ENCODE measurements at places on chromosomes 4 and X. TPM values are rescaled to one million over a fixed set of nuclear protein-coding genes. Genes with fewer than 3 reads are reported as not detected.

DNA sequence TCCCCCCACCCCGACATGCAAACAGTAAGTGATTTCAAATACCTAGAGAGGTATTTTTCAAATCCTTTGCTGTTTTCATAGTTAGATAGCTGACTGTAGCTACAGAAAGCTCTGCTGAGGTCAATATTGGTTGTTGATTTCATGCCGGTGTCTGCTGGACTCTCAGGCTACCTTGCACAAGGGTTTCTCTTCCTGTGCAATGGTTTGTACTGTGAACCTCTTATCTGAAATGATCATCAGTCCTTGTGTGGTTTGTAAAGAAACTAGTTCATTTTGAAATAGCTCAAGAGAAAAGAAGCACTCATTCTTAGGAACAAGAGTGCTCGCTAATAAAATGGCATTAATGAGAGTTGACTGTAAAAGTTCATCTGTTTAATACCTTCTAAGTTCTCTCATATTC lies 2.1 kb downstream of the MTM1 start:
- no peak overlapping the region for H3K27ac ChIP-seq
- no peaks in the 10 kb centered on the region for H3K36me3 ChIP-seq
- DNase-seq: no peak
- peaks cover 6% of the 10 kb centered on the region for H3K4me1 ChIP-seq
- no peak overlapping the region for H3K4me3 ChIP-seq

GRCh38 chr4:187364401-187364800 lies 631.2 kb upstream of the ZFP42 start:
- H3K27ac ChIP-seq: no peak overlapping the region
- no peaks in the 10 kb centered on the region for H3K4me1 ChIP-seq
- no peaks in the 10 kb centered on the region for H3K36me3 ChIP-seq
- DNase-seq: no peak

GRCh38 chrX:644304-645281 lies 14.0 kb downstream of the SHOX start:
- no peaks in the 10 kb centered on the region for H3K4me1 ChIP-seq
- no peak overlapping the region for H3K4me3 ChIP-seq
- DNase-seq: peak; percentile 84
- no peaks in the 10 kb centered on the region for H3K27me3 ChIP-seq

DNA sequence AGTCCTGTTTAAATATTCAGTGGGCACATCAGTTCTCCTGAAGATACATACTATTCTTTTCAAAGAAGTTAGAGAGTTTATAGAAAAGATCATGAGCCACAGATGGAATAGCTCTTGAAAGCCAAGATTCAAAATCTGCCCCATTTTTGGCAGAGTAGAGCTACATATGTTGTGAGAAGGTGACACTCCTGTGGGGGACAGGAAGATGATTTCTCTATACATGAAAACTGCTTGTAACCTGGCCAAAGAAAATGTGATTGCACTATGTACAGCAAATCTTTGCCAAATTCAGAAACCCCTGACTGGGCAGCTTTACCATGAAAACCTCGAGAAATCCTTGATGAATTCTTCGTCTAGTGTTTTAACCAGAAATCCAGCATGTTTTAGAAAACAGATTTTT lies 44.9 kb downstream of the GPM6A start:
- DNase-seq: peak; percentile 35
- no peaks in the 10 kb centered on the region for H3K27me3 ChIP-seq
- no peak overlapping the region for H3K4me3 ChIP-seq
- no peaks in the 10 kb centered on the region for H3K36me3 ChIP-seq

CENPVL1 gene
- not detected for total RNA-seq

MAGEA6 gene
- not detected for total RNA-seq

FAM47A gene
- not detected for total RNA-seq

DNA sequence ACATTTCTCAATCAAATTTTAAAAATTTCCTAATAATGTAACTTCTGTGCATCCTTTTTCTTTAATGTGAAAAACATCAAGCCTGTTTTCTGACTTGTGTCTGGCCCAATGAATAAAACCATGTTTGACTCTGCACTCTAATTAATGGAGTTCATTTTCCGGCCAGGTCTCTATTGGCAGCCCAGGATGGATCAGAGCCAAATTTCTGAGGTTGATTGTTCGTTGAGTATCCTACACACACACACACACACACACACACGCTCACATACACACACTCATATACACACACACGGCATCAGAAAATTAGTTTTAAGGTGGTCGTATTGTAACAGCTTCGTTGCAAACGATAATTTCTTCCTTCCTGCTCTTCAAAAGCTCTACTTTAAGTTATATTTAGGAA lies 28.9 kb upstream of the TLL1 start:
- H3K27me3 ChIP-seq: no peaks in the 10 kb centered on the region
- H3K4me3 ChIP-seq: no peak overlapping the region
- no peaks in the 10 kb centered on the region for H3K4me1 ChIP-seq
- no peaks in the 10 kb centered on the region for H3K36me3 ChIP-seq
- H3K27ac ChIP-seq: no peak overlapping the region

GRCh38 chr4:25760518-25761157 lies 102.2 kb downstream of the SEL1L3 start:
- no peak for DNase-seq
- H3K4me3 ChIP-seq: no peak overlapping the region
- H3K4me1 ChIP-seq: no peaks in the 10 kb centered on the region
- peaks cover 47% of the 10 kb centered on the region for H3K36me3 ChIP-seq
- H3K27me3 ChIP-seq: no peaks in the 10 kb centered on the region

GRCh38 chrX:16699389-16699788 lies 13.1 kb downstream of the CTPS2 start:
- no peaks in the 10 kb centered on the region for H3K4me1 ChIP-seq
- no peak for DNase-seq
- H3K27ac ChIP-seq: no peak overlapping the region
- H3K27me3 ChIP-seq: no peaks in the 10 kb centered on the region

CD99L2 gene
- total RNA-seq: 79.9 TPM

DNA sequence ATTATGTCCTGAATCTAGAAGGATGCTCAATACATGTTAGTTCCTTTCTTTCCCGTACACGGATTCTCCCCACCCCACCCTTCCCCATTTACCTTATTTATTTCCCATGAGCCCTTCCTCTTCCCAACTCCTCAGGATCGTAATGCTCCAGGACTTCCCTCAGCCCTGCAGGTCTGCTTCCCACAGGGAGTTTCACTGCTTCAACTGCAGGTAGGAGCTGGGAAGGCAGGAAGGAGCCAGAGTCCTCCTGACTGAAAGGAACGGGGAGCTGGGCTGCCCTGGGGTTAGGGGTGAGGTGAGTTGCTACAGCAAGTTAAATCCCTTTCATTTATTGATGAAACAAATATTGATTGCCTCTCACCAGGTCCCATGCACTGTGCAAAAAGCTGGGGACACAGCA lies 33.2 kb downstream of the SAT1 start:
- no peaks in the 10 kb centered on the region for H3K36me3 ChIP-seq
- no peak overlapping the region for H3K4me3 ChIP-seq
- no peak overlapping the region for H3K27ac ChIP-seq
- no peaks in the 10 kb centered on the region for H3K4me1 ChIP-seq
- DNase-seq: no peak
- no peaks in the 10 kb centered on the region for H3K27me3 ChIP-seq

ABCD1 gene
- 16.3 TPM for total RNA-seq

DNA sequence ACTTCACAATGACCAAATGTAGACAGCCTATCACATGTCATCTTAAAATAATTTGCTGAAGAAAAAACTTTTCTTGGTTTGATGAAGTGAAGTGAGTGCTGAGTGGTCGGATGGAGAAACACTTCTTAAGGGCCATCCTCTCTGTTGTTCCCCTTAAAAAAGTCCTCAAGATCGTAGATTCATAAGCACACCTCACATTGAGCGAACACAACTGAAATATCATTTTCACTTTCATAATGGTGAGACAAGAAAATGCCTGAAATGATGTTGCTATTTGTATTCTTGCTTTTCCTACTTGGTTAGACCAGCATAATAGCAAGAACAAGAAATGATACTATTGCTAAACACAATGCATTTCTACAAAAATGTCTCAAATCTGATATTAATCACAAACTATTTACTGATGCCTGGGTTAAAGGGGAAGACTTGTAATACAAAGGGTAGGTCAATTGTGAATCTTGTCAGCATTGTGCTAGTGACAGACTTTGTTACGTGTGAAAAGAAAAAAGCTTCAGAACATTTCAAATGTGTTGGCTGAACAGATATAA lies 305.6 kb upstream of the NR3C2 start:
- no peak for DNase-seq
- no peak overlapping the region for H3K4me3 ChIP-seq
- no peak overlapping the region for H3K27ac ChIP-seq
- H3K27me3 ChIP-seq: no peaks in the 10 kb centered on the region
- H3K4me1 ChIP-seq: no peaks in the 10 kb centered on the region

- H3K4me3 ChIP-seq: no peak overlapping the region
- no peak overlapping the region for H3K27ac ChIP-seq
- H3K4me1 ChIP-seq: no peaks in the 10 kb centered on the region
- DNase-seq: no peak
- H3K36me3 ChIP-seq: no peaks in the 10 kb centered on the region
Observed at GRCh38 chr4:111108153-111108552, 485.3 kb upstream of the PITX2 start.

PGAM4 gene
- total RNA-seq: not detected

HMX1 gene
- not detected for total RNA-seq

CHRDL1 gene
- total RNA-seq: 25.9 TPM

DNA sequence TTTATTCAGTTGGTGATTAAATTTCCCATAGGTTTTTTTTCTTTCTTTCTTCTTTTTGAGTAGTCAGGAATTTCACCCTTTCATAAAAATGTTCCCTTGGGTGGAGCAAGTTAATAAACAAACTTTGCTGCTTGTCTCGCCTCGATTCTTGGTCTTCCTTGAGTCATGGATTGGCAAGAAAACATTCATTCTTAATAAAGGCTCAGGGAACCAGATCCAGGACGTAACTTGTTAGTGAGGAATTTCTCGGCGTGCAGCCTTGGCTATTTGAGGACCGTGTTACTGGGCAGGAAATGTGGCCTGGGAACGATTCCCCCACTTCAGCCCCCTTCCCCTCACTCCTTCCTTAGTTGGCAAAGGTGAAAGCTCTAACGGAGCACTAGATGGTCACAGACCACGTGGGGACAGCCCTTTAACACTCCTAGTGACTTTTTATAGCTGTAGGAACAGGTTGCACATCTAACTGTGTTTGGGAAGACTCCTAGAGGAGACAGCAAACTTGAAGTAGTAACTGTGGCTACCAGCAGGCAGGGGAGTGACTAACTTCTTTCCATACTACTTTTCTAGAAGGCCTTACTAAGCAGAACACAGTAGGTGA lies 106.8 kb downstream of the UCHL1 start:
- no peak for DNase-seq
- peaks cover 18% of the 10 kb centered on the region for H3K27me3 ChIP-seq
- H3K4me1 ChIP-seq: peaks cover 2% of the 10 kb centered on the region
- no peaks in the 10 kb centered on the region for H3K36me3 ChIP-seq

SLC16A2 gene
- 15.6 TPM for total RNA-seq
